NCI-H526 (cell line): ENCODE measurements at places on chromosomes 6 and 20.

- DNase-seq, result peak; percentile 77
These were observed 1.4 kb upstream of the HIVEP1 start for GRCh38 chr6:12010635-12011275.

DNA sequence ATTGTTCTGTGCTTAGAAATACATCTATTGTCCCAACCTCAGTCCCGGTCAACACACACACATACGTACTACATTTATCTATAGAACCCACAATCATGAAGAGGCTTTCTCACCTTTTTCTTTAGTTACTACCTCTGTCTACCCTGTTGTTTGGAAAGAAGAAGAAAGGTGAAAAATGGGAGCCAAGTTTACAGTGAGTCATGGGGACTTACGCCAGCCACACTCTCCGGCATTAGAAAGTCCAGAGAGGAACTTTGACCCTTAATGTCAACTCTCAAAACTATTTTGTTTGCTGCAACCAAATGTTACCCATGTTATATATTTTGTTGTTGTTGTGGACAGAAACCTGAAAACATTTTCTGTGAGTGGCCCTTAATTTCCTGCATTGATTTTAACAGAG, 259.1 kb downstream of the ZFAND3 start:
- DNase-seq, result no peak

DNA sequence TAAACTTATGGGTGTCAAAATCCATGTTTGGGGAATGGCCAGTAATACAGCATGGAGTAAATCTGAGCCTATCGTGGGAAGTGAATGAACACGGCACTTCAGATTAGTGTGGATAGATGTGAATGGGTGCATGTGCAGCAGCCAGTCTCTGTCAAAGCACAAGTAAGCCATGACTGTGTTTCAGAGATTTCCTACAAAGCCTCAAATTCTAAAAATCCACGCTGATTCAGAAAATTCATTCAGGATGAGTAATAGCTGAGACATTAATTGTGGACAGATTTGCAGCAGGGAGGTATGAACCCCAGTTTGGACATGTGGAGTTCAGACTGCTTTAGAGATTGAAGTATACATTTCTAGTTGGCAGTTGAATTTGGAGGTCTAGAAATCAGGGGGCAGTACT, 115.1 kb downstream of the QKI start:
- no peak for DNase-seq

DNA sequence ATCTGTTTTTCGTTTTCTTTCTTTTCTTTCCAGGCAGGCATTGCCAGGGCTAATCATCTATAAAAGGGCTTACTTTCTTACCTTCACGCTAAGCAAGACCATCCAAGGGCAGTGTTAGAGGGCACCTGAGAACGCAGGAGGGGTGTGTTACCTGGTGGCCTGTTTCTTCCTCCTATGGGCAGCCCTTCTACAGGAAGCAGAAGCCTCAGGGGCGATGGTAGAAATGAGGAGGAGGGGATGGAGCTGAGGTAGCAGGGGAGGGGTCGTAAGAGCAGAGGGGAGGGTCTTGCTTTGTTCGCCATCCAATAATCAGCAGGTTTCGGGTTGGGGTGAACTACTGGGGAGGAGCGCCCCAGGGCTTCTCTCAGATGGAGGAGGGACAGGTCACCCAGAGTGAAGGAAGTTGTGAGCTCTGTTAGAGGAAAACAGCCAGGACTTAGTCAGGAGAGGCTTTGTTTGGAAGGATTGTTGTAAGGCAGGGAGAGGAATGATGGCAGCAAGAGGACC, 1.5 kb upstream of the CCR6 start:
- DNase-seq, result no peak

- peak; percentile 48 for DNase-seq
These were observed 39.0 kb downstream of the GMPR start for GRCh38 chr6:16277101-16277981.

- DNase-seq, result no peak
These were observed 1.6 kb upstream of the TFAP2D start for GRCh38 chr6:50711686-50712085.

DNA sequence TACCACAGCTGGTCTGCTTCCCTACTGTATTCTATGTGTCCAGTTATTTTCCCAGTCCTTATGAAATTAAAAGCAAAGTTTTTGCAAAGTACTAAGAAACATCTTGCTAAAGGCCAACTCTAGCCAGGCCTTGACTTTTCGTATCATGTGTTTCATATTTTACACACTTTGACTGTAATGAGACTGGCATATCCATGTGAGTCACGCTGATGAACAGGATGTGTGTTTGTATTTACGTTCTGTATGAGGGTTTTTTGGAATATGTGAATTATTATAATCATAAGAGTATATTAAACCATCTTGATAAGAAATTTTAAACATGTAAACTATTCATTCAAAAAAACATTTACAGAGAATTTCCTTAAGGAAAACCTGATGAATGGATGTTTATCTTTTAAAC, 59.7 kb downstream of the EYA4 start:
- no peak for DNase-seq

DNA sequence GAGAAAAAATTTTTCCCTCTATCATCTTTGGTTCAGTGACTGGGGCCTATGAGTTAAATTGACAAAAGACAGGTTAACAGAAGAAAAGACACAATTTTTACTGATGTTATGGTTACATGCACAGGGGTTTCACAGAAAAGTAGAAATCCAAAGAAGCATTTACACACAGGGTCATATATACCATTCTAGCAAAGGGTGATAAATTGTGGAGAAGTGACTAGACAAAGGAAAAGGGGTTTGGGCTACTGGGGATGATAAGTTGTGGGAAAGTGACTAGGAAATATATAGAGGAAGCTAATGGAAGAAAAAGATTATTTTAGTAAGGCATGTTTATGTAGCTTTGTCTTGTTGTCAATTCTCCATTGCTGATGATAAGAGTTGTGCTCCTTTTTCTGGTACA, 276.7 kb upstream of the JARID2 start:
- no peak for DNase-seq

DNA sequence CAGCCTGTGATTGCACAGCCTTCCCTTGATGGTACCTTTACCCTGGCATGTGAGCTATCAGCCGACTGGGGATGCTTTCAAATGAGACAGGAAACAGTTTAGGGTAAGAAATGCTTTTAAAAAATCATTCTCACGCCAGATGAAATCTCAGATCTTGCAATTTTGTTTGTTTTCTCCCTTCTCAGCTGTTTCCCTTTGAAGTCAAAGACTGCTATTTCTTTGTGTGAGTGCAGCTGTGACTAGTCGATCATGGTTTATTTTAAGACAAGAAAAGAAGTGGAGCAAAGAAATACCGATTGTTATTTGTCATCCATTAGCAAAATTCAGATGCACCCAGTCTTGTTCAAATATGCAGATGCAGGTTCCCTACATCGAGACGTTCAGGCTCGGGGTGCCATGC, 489.7 kb downstream of the QKI start:
- no peak for DNase-seq

GRCh38 chr6:43608807-43609206, 20.3 kb downstream of the GTPBP2 start:
- no peak for DNase-seq

DNA sequence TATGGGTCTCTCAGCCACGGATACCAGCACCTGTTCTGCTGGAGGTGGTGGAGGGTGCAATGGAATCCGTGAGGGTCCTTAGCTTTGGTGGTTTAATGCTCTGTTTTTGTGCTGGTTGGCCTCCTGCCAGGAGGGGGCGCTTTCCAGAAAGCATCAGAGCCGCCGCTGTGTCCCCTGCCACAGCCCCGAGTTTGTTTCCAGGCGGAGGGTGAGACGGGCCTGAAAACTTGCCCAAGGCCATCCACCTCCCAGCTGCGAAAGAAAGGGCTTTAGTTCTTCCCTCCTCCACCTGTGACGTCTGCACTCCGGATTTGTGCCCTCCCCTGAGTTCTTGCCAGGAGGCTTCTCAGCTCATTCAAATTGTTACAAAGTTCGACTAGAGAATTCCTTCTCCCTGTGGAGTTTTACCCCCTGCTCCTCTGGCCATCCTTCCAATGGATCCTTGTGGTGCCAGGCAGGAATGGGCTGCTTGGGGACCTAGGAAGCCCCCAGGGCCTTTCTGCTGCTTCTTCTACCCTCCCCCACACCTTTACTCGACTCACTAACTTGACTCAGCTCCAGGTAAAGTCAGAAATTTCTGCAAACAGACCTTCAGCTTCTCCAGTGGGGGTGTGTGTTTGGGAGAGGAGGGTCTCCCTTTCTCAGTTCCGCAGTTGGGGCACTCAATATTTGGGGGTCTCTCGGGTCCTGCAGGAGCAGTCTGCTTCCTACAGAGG, 873.7 kb downstream of the KIF16B start:
- no peak for DNase-seq

DNA sequence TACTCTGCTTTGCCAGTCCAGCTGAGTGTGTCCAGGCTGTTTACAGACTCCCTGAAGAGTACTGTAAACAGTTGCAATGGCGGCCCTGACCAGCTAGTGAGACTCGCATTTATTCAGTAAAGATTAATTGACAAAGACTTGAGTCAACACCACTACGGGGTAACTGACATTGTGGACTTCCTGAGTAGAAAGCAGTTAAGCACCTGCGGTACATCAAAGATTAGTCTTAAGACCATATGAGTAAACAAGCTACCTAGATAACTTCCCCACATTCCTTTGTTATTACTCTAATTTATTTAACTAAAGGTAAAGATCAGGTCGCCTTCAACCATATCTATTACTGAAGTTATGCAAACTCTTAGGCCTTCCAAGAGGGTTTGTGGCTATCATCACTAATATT, 12.6 kb downstream of the VPS52 start:
- no peak for DNase-seq
